ENCODE measurements at places on chromosomes 4 and X.

DNA sequence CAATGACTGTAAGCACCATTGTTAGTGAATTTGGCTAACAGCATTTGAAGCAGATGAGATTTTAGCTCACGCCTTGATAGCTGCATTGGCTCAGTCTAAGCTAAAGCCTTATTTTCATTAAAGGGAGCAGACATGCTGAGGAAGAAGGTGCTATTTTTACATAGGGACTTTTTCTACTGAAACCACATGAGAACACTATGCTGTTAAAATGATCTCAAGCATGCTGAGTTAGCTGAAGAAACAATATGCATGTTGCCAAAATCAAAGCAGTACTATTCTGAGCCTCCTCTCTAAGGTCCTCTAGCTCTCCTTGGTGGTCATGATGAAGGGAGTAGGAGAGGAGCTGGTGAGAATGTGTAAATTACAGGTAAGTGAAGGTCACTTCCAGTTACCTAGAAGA is 134.4 kb upstream of the JADE1 start:
- no peak for DNase-seq

GRCh38 chr4:1357356-1358248 is 10.6 kb downstream of the UVSSA start:
- DNase-seq, result no peak

- no peak for DNase-seq
Measured at GRCh38 chrX:35557916-35558315, 240.2 kb upstream of the MAGEB16 start.

DNA sequence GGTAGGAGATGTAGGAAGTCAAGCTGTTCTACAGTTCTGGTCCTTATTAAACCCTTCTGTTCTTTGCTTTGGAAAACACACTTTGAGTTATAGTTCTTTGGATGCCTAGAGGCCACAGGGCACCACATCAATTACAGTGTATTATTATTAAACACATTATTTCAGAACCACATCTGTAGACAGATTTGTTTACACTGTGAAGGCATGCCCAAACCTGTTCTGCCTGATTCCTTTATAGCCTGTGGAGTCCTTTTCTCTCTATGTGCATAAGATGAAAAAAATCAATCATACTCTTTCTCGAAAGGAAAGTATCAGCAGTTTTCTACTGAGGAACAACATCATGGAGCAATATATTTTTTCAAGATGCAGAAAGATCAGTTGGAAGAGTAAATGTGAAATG is 371.3 kb upstream of the INTU start:
- no peak for DNase-seq

- no peak for DNase-seq
Measured at GRCh38 chrX:16788477-16788876, 2.2 kb downstream of the TXLNG start.

GRCh38 chr4:129145222-129145730 is 49.3 kb downstream of the C4orf33 start:
- DNase-seq, result no peak
